ENCODE measurements at places on chromosomes 3 and 15.
A peak's percentile ranks its signal among the peaks of the same experiment; 100 is the strongest.

- DNase-seq = peak; percentile 13
Observed at GRCh38 chr15:99437315-99438223, 128.2 kb upstream of the MEF2A start.

GRCh38 chr15:31326875-31327668 is 437 bp downstream of the KLF13 start:
- peak; percentile 71 for DNase-seq

DNA sequence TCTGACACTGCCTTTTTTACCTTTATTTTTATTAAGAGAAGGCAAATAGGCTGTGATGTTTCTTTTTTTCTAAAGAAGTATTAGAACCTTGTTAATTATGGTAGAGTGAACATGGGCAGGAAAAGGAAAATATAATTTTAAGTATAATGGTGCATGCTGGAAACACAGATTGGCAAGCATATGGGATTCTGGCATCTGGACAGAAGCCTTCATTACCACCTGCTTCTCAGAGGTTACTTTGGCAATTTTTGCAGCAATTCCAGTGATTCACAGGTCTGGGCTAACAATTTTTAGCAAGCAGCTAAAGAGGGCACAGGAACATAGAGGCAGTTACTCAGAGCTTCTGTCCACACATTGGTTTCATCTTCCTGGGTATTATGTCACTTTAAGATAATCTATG is 258.3 kb downstream of the DIPK2A start:
- no peak for DNase-seq

DNA sequence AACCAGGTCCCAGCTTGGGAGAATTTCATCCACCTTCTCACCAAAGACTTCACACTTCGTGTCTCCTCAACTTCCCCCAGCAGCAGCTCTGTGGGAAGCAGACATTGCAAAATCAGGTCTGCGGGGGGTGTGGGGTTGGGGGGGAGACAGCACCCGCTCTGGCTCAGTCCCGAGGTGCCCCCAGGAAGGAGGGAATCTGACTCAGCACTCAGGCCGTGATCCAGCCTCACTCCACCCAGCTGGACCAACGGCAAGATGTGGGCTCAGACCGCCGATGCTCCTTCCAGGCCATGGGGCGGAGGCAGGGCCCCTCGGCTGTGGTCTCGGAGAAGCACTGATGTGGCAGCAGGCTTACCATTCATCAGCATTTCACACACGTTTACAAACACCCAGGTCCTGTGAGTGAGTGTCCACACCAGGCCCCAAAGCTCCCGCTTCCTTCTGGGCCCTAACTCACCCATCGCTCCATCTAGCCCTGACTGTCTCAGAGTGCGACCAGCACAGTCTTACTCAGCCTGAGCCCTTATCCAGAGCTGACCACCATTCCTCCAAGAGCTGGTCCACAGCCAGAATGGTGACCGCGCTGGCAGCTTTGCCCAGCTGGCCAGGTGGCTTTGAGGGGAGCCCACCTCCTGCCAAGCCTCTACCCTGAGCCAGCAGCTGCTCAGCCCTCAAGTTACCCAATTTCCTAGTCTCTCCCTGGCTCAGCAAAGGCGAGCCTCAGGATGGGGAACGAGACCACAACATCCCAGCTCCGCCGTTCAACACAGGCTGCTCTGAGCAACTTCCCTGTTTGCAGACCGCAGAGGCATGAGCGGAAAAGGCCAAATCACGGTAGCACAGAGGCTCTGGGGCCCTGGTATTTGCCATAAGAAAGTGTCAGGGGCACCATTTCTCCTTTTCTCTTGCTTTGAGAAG is 3.3 kb downstream of the STAB1 start:
- DNase-seq = no peak

- peak; percentile 44 for DNase-seq
Observed at GRCh38 chr15:89367485-89368451, 33.1 kb upstream of the POLG start.

DNA sequence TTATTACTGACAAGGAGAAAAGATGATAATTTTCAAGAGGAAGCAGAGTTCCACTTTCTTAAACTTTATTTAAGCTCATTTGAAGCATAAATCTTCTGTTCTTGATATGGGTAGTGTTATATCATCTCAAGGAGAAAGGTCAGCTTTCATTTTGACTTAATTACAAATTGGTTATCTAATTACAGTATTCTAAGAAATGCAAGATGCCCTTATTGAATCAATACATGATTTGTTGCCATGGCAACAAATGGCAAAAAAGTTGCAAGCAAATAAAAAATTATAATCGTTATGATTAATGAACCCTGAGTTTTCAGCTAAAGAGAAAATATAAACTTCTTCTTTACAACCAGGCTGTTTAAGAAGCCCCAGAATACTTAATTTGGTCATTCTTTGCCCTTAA is 622.7 kb downstream of the RBMS3 start:
- DNase-seq = no peak

DNA sequence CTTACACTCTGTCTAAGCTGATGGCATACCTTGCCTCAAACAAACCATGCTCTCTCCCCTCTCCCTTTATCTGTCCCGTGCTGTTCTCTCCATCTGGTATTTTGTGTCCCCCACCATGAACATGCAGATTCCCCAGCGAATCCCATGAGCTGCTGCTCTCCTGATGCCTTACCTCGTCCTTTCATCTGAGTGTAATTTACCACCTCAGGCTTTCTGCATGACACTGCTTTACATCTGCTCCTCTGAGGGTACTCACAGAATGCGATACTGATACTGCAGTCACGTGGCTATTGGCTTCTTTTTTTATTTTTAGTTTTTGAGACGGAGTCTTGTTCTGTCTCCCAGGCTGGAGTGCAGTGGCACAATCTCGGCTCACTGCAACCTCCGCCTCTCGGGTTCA is 341.7 kb downstream of the PTPRG start:
- DNase-seq = no peak

All from stimulated activated CD4-positive, alpha-beta T cell treated with anti-CD3 and anti-CD28 coated beads, Interleukin-2, amount 100 ng/mL, for 24 hours (primary cell).